NCI-H1694 (cell line): ENCODE measurements at places on chromosomes 6 and 20.

- DNase-seq, result peak; percentile 30
Observed at GRCh38 chr6:106300944-106301343, 24.6 kb downstream of the ATG5 start.

GRCh38 chr6:147508866-147509608 is 547 bp downstream of the SAMD5 start:
- no peak for DNase-seq

GRCh38 chr6:46452312-46452917 is 38.8 kb downstream of the RCAN2 start:
- DNase-seq, result no peak

- DNase-seq, result no peak
Observed at GRCh38 chr6:109396046-109396718, 13.9 kb upstream of the CD164 start.

- DNase-seq, result no peak
Observed at GRCh38 chr6:133682506-133683307, 206.2 kb upstream of the TCF21 start.

DNA sequence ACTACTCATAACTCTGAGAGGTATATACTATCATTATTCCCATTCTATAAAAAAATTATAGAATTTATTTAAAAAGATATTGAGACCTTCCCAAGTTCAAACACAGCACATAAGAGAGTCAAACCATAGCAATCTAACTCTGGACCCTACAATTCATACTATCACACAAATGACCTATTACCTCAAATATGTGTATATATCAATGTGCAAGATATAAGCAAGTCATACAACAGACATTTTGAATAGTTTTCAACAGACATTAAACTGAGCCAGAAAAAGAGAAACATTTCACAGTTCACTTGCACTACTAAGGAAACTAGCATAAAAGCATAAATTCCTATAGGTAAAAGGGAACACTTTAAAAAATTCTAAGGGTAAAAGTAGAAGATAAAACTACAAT is 11.7 kb downstream of the PHIP start:
- no peak for DNase-seq

- DNase-seq, result no peak
Observed at GRCh38 chr6:130093546-130093945, 75.2 kb downstream of the L3MBTL3 start.

- no peak for DNase-seq
Observed at GRCh38 chr6:100173211-100173610, 179.2 kb upstream of the MCHR2 start.

DNA sequence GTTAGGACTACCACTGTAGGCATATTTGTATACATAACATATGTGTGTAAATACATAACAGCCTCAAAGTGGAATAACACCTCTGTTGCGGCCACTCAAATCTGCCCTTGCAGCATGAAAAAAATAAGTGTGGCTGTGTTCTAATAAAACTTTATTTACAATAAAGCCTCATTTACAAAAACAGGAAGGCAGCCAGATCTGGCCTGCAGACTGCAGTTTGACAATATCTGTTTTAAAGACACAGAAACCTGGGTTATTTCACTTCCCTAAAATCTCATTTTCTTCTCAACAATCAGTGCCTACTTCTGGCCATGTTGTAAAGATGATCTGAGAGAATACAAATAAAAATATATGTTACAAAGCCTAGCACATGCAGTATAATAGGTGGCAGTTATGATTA is 53.9 kb upstream of the SCML4 start:
- DNase-seq, result no peak

GRCh38 chr20:41373251-41373783 is 6.7 kb upstream of the EMILIN3 start:
- no peak for DNase-seq

- DNase-seq, result peak; percentile 88
Observed at GRCh38 chr20:48791014-48791413, 36.8 kb downstream of the PREX1 start.

DNA sequence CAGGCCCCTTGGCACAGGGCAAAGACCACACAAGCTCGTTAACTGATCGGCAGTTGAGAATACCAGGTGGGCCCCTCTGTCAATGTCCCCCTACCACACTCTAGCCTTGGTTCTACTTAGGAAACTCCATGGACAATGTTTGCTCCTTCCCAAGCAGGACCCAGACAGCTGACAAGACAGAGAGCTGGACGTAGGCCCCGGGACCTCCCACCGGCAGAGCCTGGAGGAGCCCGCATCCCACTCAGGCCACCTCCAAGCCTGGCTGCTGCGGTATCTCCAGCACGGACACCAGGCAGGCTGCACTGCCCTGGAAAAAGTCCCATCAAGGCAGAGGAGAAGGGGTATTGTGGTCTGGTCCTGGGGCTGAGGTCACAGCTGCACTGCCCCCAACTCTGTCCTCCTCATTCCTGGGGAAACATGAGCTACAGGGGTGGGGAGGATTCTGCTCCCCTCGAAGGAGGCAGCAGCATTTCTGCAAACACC is 6.2 kb upstream of the GRM4 start:
- DNase-seq, result no peak

- DNase-seq, result no peak
Observed at GRCh38 chr6:15861486-15861885, 198.7 kb upstream of the DTNBP1 start.

GRCh38 chr20:63006540-63007359 is at the start of gene BHLHE23:
Gene BHLHE23 (minus strand): TSS chr20:63006964. CDS start chr20:63006774, 190 bp downstream.
- no peak for DNase-seq

- DNase-seq, result peak; percentile 33
Observed at GRCh38 chr6:146785001-146785585, 186.3 kb downstream of the ADGB start.

DNA sequence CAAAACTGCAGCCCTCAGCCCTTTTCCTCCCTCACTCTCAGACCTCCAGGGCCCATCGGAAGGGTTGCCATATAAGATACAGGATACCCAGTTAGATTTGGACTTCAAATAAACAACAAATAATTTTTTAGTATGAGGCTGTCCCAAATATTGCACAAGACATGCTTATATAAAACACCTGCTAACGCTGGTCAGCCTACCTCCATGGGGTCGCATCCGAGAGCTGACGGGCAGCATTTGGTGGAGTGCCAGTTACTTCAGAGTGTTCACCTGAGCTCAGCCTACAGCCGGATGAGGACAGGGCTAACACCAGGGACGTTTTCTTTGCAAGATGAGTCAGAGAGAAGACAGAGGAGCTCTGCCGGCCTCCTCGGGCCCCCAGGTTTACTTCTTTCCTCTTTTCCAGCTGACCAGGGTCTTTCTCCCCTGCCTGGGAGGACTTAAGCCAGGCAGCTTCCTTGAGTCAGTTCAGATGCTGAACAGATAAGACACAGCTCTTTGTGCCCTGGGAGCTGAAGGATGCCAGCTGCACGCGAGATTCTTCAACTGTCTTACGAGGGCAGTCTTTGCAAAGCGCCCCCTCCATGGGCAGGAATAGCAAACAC is 141.2 kb upstream of the KCNG1 start:
- DNase-seq, result no peak
